Natural killer cell (primary cell): ENCODE measurements at places on chromosomes 3 and 15.

GRCh38 chr3:42430781-42431532 is 20.5 kb upstream of the LYZL4 start:
- H3K36me3 ChIP-seq, result no peaks in the 10 kb centered on the region
- no peak overlapping the region for H3K4me3 ChIP-seq
- no peaks in the 10 kb centered on the region for H3K4me1 ChIP-seq
- H3K27ac ChIP-seq, result no peak overlapping the region

- H3K27me3 ChIP-seq, result no peaks in the 10 kb centered on the region
- no peak for DNase-seq
- H3K4me1 ChIP-seq, result no peaks in the 10 kb centered on the region
- H3K36me3 ChIP-seq, result no peaks in the 10 kb centered on the region
- no peak overlapping the region for H3K27ac ChIP-seq
Measured at GRCh38 chr3:178131801-178132200, 404.4 kb upstream of the KCNMB2 start.

DNA sequence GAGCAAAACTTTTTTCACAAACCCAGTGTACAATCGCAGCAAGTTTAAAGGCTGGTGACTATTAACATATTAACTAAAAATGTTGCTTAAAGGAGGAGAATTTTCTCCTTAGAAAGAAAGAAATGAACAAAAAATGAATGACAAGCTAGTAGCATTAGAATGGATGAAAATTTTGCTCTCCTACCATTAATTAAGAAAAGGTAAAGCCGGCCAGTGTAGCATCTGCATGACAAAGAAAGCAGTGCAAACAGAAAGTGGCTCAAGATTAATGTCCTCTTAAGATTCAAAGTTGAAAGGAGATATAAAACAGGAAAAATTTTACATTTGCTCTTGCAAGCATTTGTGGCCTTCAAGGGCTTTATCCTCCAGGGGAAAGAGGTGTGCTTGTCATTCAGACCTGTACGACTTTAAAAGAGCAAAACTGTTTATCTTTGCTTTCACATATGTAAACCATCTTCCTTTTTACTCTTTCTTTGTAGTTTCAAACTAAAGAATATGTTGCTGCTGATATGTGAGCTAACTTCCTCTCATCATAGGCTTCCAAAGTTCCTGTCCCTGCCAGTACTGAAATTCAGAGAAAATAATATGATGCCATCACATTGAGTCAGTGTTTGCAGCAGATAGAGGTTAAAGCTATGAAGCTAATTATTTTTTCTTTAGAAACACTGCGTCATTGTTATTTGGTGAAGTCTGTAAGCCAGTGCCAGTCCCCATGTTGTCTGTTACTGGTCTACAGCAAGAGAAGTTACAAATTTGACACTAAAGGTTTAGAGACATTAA is 439.1 kb upstream of the GRM7 start:
- no peak for DNase-seq
- H3K4me1 ChIP-seq, result no peaks in the 10 kb centered on the region
- no peaks in the 10 kb centered on the region for H3K36me3 ChIP-seq
- no peak overlapping the region for H3K4me3 ChIP-seq
- H3K27me3 ChIP-seq, result no peaks in the 10 kb centered on the region
- H3K27ac ChIP-seq, result no peak overlapping the region

GRCh38 chr3:1611824-1612223 is 486.8 kb upstream of the CNTN4 start:
- no peak overlapping the region for H3K27ac ChIP-seq
- DNase-seq, result no peak
- H3K4me3 ChIP-seq, result no peak overlapping the region
- no peaks in the 10 kb centered on the region for H3K4me1 ChIP-seq
- H3K27me3 ChIP-seq, result no peaks in the 10 kb centered on the region
